ENCODE measurements at places on chromosomes 5 and 9.

DNA sequence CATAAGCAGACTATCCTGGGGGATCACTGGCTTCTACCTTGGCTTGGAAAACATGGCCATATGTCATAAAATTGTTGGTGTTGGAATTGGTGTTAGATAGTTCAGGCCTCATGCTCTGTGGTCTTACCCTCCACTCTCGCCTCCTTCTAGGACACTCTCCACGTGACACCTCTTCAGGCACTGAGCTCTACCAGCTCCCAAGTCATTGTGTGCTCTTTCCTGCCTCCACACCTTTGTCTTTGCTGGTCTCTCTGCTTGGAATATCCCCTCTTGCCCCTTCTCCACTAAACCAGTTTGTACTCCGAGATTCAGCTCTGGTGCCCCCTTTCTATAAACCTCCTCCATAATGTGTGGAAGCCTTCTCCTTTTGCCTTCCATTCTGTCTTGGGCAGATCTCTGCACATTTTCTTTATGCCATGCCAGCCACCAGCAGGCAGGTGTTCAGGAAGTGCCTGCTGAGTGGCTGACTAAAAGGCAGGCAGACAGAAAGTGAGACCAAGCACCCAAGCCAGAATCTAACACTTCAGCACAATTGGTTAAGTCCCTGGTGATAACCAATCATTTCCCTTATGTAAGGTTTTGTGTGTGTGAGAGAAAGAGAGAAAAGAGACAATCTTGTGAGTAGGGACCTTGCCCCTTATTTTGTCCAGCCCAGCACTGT is 37.7 kb downstream of the SAR1B start:
- DNase-seq: no peak

GRCh38 chr9:567747-568305 is 273.7 kb upstream of the DMRT1 start:
- DNase-seq: no peak

DNA sequence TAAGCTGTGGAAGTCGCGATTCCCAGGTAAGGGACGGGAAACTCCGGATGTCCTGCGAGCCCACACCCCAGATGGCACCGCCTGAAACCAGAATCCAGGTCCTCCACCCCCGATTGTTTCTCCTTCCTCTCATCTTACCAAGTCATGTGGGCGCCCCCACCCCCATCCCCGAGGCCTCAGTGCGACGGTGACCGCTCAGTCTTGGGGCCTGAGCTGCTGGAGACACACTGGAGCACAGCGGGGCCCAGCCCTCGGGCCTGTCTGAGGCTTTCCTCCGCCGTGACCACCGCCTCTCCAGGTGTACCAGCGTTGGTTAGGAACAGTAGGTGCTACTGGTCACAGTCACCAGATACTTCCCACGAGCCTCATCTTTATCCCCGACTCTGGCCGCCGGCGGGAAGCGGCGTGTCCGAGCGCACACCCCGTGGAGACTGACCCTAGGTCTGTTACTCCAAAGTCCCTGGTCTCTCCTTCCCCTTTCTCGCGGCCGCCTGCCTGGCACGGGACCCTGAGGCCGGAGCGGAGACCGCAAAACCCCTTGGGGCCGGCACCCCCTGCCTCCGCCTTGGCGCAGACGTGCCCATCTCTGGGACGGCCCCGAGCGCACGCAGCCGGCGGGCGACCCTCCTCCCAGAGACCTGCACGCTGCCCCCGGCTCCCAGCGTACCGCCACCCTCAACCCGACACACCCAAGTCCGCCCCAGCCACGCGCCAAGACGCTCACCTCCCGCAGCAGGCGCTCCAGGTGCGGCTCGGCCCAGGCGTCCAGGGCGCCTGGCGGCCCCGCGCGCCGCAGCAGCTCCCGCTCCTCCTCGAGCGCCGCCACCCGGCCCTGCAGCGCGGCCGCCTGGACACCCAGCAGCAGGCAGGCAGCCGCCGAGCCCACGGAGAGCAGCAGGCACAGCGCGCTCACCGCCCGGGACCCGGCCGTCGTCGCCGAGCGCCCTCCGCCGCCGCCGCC is 733 bp downstream of the COL23A1 start:
- DNase-seq: peak; percentile 5

- DNase-seq: no peak
Measured at GRCh38 chr5:130762031-130762430, 403.0 kb downstream of the HINT1 start.

GRCh38 chr5:173807181-173807655 is 80.9 kb upstream of the CPEB4 start:
- DNase-seq: no peak

- DNase-seq: no peak
Measured at GRCh38 chr9:112599732-112600131, 113.1 kb downstream of the KIAA1958 start.

GRCh38 chr9:136848393-136849037 is 694 bp upstream of the PHPT1 start:
- peak; percentile 13 for DNase-seq

DNA sequence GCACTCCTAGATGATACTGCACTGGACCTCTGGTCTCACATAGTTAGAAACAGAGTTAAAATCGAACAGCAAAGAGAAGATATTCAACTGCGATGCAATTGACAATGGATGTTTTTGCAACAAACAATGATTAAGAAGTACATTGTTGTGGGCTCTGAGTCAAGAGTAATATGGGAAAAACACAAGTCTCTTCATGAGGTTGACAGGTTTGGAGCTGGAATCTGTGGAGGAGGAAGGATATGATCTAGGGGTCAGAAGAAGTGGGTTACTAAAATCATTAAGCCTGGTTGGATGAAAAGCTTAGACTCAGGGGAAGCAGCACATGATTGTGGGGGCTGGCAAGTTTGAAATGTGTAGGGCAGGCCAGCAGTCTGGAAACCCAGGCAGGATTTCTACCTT is 53.1 kb downstream of the PDCD1LG2 start:
- no peak for DNase-seq

- DNase-seq: no peak
Measured at GRCh38 chr5:84131372-84131771, 253.3 kb downstream of the EDIL3 start.

GRCh38 chr5:127210042-127210441 is 80.6 kb upstream of the MEGF10 start:
- no peak for DNase-seq

- DNase-seq: no peak
Measured at GRCh38 chr9:83327323-83327722, 210.9 kb downstream of the FRMD3 start.

DNA sequence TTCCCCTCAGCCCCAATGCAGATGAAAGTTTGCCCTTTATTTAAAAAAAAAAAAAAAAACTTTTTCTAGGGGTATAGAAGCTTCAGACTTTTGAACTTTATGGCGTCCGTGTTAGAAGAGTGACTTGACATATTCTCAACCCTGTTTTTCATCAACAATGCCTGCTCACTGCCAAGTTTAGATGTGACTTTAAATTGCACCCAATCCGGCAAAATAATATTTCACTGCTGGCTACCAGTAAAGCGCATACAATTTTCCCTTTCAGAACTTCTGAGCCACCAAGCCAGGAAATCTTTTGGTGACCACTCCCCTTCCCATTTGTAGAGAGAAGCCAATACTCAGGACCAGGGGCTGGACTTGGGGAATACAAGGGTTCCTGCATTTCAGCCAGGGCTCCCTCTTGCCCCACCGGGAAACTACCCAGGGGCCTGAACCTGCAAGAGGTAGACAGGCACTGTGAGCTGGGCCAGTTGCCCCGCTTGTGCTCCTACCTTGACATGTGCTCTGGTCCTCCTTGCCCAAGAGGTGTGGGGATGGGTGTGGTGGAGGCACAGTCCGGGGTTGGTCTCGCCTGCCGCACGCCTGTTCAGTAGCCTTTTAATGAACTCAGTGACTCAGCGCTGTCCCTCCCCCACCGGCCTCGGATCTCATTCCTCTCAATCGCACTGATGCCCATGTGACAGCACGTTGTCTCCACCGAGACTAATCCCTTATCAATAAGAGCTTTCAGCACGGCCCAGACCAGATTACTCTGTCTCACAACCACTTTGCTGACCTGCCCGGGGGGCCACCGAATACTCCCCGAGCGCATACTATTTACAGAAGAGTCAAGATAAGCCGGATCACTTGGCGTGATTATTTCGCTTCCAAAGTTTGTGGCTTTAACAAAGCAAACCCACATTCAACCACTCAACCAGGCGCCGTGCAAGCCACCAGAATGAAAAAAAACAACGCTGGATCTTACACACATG is 226.4 kb downstream of the DCP2 start:
- DNase-seq: no peak

DNA sequence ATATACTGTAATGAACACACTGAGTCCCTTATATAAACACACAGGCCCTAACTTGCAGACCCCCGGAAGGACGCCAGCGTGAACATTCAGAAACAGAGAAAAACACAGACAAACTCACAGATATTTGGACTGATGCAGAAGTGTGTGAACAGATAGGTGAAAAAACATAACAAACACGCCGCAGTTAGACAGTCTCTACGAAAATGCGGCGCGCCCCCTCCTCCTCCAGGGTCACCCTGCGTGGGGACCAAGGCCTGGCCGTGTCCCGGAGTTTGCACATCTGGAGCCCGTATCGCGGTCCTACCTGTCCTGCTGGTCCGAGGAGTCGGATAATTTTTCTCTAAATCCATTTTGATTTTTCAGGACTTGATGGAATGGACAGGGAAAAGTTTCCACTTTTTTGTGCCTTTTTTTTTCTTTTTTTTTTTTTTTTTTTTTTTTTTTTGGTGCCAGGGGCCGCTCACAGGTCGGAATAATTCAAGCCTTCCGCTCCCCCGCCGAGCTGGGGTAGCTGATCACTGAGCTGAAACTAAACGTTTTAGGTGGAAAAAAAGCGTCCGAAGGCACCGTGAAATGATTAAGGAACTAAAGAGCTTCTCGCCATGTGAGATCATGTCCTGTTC is at the start of gene PAX5:
Gene PAX5, minus strand, starts transcription at position 587 of the 623 bp plus-strand sequence. Its CDS starts 237 bp downstream, at position 350.
- DNase-seq: no peak

DNA sequence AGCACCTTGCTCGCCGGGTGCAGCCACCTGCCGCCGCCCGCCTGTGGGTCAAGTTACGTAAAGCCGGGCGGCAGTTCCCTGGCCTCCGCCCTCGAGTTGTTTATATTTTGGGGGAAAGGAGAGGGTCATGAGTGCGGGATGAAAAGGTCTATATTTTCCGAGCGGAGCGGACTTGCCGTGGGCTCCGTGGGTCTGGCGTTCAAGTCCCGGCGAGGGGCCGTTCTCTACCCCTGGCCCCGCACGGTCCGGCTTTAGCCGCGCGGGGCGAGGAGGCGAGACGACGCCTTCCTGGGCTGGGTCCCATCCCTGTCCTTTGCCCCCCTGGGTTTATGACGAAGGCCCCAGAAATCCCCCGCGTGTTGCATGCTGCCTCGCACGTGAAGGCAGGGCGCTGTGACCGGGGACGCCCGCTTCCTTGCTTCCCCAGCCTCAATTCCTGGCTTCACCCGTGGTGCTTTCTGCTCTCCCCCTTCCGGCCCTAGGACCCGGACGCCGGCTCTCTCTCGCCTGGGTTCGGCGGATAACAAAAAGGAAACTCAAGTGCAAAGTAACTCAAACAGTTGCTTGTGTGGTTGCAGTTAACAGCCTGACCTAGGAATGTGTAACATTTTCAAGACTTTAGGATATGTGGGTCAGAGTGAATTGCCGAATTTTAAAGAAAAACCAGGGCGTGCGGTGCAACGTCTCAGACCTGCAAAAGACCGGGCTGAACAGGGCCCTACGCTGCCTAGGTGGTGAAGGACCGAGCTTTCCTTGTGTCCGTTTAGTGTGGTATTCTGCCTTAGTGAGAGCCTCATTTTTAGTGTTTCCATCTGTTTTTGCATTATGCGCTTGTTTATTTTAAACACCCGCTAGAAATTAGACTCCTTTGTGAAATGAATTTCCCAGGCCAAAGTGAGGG is 810 bp downstream of the VPS13A start:
- peak; percentile 39 for DNase-seq

GRCh38 chr9:69194702-69195418 is 20.8 kb downstream of the TJP2 start:
- no peak for DNase-seq

- DNase-seq: no peak
Measured at GRCh38 chr9:126009047-126009446, 261.9 kb downstream of the PBX3 start.

DNA sequence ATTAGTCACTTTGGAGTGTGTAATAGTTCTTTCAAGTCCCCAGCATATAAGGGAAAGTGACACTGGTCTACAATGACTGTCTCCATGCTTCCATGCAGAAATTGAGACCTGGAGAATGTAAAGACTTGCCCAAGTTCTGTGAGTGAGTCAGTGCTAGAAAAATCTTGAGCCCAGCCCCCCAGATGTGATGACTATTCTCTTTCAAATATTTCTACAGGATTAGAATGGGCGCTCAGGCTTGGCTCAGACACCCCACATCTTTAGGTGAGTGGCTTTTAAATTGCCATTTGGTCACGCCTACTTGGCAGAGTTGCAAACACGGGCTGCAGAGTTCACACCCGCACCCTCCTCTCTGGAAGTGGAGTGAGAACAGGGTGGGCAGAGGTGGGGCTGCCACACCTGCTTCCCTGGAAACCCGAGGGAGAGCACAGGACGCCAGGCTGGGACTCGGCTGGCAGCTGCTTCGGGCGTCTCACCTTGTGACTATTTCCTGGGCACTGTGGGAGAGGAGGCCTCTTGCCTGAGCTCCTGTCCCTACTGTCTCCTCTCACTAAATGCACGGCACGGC is 37.6 kb downstream of the ROPN1L start:
- no peak for DNase-seq

GRCh38 chr9:981491-981898 is 5.0 kb downstream of the DMRT3 start:
- no peak for DNase-seq

DNA sequence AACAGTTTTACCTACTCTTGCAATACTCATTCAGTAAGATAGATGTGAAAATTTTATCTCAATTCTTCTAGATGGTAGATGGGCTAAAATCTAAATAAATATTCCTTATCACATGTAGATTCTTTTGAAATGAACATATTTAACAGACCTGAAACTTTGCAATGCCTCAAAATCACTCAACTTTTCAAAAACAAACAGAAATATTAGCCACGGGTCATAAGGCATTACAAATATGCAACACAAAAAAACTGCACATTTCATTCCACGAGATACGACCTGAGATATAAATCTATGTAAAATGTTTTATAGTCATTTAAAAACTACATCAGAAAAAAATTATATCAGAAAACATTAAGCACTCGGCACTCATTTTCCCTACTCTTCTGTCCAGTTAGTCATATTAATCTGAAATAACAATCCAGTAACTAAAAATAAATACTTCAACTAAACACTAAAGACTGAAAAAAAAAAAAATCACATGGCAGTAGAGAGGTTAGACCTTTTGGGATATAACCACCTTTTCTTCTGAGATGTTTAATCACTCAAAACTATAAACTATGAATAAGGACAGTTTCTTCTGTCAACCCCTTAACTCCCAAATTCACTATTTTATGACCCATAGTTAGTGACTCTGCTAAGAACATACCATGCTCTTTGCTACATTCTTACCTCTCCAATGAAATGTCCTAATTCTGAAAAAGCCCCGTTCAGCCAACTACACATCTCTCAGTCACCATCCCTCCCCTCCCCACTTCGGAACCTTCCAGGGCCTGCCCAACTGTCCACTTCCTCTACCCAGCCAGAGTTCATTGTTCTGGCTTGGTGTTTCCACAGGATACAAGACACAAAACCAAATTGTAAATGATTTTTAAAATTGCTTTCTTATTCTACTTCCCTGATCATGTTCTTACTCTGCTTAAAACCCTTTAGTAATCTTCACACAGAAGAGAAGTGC is 6.4 kb downstream of the HOMER1 start:
- DNase-seq: no peak

GRCh38 chr9:127927201-127927987 is 3.2 kb downstream of the PIP5KL1 start:
- peak; percentile 73 for DNase-seq

Data from stimulated activated CD4-positive, alpha-beta T cell treated with anti-CD3 and anti-CD28 coated beads, Interleukin-4, amount 100 ng/mL, for 4 hours (primary cell).